ENCODE measurements at places on chromosomes 1 and 21. TPM values are rescaled to one million over a fixed set of nuclear protein-coding genes. Genes with fewer than 3 reads are reported as not detected.
A peak's percentile ranks its signal among the peaks of the same experiment; 100 is the strongest.

DNA sequence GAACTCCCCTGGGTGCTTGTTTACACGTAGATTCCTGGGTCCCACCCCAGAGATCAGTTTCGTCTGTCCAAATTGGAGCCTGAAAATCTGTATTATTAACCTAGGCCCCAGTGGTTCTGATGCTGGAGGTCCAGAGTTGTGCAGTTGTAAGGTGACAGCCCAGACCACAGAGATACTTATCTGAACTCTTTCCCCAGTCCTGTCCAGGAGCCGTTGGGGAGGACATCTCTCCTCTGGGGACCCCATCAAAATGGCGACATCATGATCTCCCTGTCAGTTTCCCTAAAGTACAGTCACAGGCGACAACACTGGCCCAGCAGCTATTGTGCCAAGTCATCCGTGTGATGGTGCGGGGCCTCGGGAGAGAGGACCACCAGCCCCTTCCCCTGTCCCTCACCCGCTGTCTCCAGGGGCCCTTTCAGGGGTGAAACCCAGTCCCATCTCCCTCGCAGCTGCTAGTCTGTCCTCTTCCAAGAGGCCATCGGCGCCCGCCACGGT, 749 bp upstream of the EFHD2 start:
- DNase-seq, result no peak

DNA sequence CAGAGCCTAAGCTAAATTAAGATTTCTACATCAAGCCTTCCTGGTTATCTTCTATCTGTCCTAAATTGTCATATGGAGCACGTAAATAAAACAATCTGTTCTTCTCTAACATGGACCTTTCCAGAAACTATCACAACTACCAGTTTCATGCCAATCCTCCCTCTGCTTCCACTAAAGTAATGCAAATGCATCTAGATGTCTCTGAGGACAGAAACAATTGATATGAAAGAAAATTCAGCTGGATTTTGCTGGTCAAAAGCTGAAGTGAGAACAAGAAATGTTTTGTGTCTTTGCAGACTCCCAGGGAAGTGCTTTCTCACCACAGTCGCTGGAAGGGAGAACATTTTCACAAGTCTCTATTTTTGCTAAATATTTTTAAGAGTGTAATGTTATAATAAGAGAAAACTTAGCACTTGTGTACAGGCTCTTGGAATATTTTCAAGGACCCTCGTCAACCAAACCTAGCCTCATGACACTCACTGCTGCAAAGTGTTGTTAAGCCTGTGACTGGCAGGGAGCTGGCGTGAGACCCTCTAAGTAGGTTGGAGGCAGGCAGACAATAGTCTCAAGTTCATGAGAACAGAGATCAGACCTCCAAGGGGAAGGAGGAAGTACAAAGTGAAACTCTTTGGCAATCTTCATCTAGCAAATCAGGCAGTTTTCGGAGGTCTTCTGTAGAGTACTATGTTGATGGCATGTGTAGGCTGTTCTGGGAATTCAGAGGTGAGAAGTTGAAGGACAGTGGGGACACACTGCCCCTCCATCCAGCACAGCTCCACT, 38.8 kb downstream of the DNASE2B start:
- no peak for DNase-seq

Gene NBPF3
- 11.3 TPM for total RNA-seq

DNA sequence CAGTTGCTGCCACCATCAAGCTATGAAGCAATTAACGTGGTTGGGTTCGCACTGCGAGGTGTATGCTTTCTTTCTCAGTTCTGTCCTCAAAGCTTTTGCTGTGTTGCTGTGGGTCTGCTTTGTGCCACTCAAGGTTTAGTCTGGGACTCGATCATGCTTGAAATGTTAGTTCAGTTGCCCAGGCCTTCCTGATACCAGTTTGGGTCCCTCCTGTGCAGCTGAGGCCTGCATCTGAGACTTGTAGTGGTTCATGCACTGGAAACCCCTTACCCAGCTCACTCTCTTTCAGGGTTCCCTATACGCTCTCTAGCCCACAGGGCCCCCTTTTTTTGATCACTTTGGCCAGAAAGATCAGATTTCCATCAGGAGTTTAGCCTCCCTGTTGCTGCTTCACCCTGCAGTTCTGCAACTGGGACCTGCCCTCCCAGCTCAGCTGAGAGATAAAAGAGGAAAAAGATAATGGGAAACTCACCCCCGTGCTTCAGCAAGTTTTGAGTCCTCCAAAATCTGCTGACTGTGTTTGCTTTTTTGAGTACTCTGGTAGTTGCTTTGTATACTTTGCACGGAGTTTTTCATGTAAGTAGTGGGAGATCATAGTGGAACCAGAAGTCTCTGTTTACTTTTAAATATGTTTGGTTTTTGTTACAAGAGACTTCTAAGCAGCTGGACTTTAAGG, 317.0 kb downstream of the HHAT start:
- DNase-seq, result peak; percentile 21

DNA sequence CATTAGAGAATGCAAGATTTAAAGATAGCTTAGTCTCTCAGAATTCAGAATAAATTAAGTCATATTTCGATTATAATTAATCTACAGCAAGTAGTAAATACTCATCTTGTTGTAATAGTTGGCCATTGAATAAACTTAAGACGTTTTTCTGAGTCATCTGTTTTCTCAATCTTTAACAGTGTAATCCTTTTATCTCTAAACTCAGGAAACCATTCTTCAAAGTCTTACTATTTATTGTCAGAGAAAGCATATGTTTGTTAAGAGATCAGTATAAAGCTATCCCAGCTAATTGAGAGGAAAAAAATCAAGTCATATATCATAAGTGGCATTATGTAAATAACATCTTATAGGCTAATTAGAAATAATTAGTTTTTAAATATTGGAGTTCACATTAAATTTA, 201.2 kb upstream of the ADAMTS5 start:
- no peak for DNase-seq

DNA sequence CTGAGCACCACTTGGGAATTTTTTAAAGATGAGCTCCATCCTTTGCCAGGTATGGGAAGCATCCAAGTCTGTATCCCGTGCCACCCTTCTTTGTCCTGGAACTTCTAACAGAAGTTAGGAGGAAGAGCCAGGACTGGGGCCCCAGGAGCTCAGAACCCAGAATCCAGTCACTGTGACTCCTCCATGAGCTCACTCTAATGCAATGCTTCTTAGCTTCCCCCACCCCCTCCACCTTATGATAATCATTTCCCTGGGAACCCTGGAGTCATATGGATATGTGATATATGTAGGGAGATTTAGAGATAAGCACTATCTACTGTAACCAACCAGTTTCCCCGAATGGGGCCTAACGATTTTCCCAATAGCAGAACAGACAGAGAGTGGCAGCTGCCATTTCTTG, 758 bp upstream of the SPRR5 start:
- no peak for DNase-seq

DNA sequence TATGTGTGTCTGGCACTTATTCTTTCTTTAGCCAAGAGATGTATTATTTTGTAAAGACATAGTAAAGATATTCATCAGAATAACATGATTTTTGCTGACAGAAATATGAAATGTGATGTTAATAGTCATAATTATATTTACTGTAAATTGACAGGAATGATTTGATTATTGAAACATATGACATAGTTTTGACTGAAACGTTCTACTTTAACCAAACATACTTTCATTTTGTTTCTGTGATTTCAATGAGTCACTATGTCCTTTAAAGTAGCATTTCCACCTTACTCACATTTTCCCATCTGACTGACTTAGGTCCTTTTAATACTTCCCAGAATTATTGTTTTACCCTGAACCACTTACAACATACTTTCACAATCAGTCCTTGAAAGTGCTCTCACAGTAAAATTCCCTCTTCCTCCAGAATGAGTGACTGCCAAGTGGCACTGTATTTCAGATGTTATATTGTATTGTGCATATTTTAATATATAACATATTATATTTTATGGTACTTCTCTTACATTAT, 437.9 kb downstream of the NCAM2 start:
- no peak for DNase-seq

GRCh38 chr21:44935533-44935927, 4.3 kb upstream of the SLX9 start:
- no peak for DNase-seq

- DNase-seq, result no peak
These were observed 157.6 kb upstream of the IVNS1ABP start for GRCh38 chr1:185474440-185475149.

Gene C1QB
- 18.5 TPM for total RNA-seq

- DNase-seq, result no peak
These were observed 86.1 kb upstream of the CYYR1 start for GRCh38 chr21:26659182-26659581.

Gene PADI2
- total RNA-seq, result 291 TPM

Gene BCL2L15
- 0.41 TPM for total RNA-seq

- DNase-seq, result no peak
These were observed 60.6 kb downstream of the NAV1 start for GRCh38 chr1:201599548-201599947.

GRCh38 chr1:223189903-223190724, 47.1 kb upstream of the TLR5 start:
- DNase-seq, result no peak

Gene OR2T35
- total RNA-seq, result not detected

DNA sequence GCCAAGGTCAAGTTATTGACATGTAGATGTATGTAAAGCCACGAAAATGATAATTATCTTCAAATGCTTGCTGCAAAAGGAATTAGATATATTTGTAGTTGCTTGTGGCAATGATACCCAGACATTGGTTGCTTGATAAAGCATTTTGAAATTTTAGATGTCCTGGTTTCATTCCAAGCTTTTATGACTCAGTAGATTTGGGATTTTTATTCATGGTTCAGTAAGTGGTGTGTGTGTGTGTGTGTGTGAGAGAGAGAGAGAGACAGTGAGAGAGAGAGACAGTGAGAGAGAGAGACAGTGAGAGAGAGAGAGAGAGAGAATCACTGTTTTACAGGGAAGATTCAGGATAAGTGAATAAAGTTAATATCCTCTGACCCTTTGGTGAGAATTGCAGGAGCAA, 498.2 kb upstream of the C1orf87 start:
- no peak for DNase-seq

GRCh38 chr21:44686843-44687561, 5.0 kb upstream of the KRTAP12-1 start:
- DNase-seq, result peak; percentile 16

Gene MPC2
- 49.4 TPM for total RNA-seq

Gene PTCH2
- 4.9 TPM for total RNA-seq

Gene ZMYND12
- 0.72 TPM for total RNA-seq

Gene EXTL1
- total RNA-seq, result 5.4 TPM

- peak; percentile 58 for DNase-seq
These were observed 699 bp upstream of the RGS2 start for GRCh38 chr1:192808163-192808517.

Gene CHIA
- not detected for total RNA-seq

- DNase-seq, result no peak
These were observed 54.0 kb upstream of the SYT6 start for GRCh38 chr1:114207635-114208034.

DNA sequence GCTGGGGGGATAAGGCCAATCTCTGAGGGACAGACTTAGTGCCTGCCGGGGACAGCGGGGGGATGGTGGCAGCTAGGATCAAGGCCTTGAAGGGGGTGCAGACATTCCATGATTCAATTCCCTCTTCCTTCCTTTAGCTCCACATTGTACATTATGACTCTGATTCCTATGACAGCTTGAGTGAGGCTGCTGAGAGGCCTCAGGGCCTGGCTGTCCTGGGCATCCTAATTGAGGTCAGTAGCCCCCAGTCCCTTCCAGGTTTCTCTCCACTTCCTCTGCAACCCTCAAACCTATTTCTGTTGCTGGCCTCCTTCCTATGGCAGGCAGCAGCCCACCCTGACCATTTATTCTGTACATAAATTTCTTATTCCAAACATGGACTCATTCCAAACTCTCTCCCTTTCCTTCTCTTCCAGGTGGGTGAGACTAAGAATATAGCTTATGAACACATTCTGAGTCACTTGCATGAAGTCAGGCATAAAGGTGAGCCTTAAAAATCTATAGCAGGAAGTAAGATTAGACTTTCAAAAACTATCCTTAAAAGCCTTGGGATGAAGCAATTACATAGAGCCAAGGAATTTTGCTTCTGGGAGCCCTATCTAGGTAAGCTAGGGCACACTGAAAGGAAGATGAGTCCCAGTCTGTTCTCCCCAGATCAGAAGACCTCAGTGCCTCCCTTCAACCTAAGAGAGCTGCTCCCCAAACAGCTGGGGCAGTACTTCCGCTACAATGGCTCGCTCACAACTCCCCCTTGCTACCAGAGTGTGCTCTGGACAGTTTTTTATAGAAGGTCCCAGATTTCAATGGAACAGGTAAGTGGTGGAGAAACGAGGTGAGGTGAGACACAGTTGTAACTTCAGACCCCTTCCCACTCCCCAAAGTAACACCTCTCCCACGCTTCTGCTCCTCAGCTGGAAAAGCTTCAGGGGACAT, 5.1 kb downstream of the CA14 start:
- DNase-seq, result no peak

- DNase-seq, result peak; percentile 22
These were observed 77.0 kb downstream of the CTH start for GRCh38 chr1:70487910-70488665.

GRCh38 chr1:31306278-31306677, 9.4 kb downstream of the ZCCHC17 start:
- DNase-seq, result no peak

GRCh38 chr1:91924146-91924545, 25.1 kb upstream of the BRDT start:
- no peak for DNase-seq

- DNase-seq, result peak; percentile 13
These were observed 6.3 kb downstream of the CDKN2C start for GRCh38 chr1:50976111-50976889.

DNA sequence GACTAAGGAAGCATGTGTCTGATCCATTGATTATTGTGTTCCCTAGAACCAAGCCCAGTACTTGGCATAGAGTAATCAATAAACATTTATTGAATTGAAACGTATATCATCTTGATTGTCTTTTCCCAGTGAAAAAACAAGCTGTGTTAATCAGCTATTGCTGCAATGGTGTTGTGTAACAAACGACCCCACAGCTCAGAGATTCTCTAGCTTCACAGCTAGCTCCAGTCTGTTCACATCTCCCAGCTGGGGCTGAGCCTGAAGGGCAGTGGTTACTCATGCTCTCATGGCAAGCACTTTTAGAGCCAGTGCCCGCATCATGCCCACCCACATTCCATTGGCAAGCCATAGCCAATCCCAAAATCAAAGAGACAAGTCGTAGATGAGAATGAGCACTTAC, 237.4 kb upstream of the RAB4A start:
- DNase-seq, result no peak

GRCh38 chr21:46095083-46095719, 2.7 kb upstream of the COL6A2 start:
- DNase-seq, result no peak

- no peak for DNase-seq
These were observed 75.2 kb downstream of the NTPCR start for GRCh38 chr1:233025567-233025966.

DNA sequence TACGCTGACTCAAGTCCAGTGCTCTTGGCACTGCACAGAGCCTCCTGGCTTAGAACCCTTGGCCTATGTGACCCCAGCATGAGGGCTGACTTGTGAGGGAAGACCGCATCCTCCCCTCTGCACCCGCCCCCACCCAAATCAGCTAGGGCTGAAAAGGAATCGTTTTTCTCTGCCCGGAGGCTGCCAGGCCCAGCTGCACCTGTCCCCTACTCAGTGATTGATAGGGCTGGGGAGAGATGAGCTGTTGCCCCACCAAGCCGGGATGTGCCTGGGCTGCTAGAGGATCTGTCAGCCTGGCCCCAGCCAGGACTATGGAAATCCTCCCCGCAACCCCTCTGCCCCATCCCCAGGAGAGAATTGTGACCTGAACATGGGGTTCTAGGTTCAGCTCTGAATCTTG, 20.6 kb downstream of the MYOG start:
- DNase-seq, result peak; percentile 75

Gene NID1
- 158 TPM for total RNA-seq
